NCI-H1694 treated with DMSO at 0.1 percent for 48 hours (cell line): ENCODE measurements at places on chromosomes 2 and 18.
A peak's percentile ranks its signal among the peaks of the same experiment; 100 is the strongest.

DNA sequence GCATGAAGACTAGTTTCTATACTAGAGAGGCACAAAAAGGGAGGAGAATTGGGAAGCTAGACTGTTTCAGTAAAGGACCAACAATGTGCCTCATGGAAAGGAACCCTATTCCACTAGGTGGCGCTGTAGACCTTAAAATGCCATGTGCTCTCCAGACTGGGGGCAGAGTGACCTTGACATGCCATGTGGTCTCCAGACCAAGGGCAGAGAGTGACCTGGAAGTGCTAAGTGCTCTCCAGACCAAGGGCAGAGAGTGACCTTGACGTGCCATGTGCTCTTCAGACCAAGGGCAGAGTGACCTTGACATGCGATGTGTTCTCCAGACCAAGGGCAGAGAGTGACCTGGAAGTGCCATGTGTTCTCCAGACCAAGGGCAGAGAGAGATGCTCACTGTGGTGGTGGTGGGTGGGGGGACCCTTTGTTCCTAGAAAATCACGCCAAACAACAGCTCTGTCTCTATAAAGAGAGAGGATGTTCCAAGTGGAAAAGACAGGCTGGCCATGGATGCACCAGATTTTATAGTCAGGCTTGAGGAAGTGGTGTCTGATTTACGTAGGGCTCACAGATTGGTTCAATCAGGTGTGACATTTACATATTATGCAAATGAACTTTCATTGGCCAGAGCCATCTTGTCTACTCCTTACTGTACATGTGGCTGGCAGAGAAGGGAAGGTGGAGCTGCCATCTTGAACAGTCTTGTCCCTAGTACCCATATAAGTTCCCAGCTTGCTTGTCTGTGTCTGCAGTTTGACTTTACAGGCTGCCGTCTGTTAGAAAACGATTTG is 344.0 kb upstream of the DDX18 start:
- peak; percentile 33 for DNase-seq

GRCh38 chr18:23136326-23137096 is 1.2 kb downstream of the CABLES1 start:
- no peak for DNase-seq

DNA sequence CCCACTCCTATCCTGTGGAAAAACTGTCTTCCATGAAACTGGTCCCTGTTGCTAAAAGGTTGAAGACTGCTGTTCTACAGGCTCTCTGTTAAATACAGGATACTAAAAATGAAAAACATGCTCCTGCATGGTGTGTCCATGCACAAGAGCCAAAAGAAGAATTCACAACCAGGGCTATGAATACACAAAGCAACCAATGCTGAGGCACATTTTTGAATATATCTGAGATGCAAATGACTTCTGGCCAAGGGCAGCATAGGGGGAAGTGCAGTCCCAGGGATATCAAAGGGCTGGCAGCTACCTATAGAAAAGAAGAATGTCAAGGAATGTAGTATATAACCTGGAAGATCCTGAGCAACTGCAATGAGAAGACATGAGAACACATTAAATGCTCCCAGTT is 6.6 kb downstream of the NEMP2 start:
- no peak for DNase-seq

GRCh38 chr2:46569766-46570165 is 90.4 kb downstream of the TMEM247 start:
- DNase-seq, result no peak

DNA sequence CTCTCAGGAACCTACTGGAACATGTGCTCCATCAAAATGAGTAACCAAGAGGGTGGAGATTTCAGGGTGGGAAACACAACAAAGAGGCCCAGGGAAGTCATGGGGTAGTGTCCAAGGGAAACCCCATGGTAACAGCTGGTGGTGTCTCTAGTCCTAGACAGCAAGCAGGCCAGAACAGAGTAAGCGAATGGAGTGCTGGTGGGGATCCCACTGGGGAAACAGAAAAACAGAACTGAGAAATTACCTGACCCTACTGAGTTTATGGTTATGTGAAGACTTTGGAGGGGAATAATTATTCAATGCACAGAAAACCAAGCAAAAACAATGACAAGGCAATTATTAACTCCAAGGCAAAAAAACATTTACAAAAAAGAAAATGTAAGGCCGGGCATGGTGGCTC is 16.9 kb downstream of the ERCC3 start:
- no peak for DNase-seq
